ENCODE measurements at places on chromosomes 4 and X.

- DNase-seq = no peak
These were observed 326.3 kb upstream of the ZCCHC13 start for GRCh38 chrX:73977542-73978169.

DNA sequence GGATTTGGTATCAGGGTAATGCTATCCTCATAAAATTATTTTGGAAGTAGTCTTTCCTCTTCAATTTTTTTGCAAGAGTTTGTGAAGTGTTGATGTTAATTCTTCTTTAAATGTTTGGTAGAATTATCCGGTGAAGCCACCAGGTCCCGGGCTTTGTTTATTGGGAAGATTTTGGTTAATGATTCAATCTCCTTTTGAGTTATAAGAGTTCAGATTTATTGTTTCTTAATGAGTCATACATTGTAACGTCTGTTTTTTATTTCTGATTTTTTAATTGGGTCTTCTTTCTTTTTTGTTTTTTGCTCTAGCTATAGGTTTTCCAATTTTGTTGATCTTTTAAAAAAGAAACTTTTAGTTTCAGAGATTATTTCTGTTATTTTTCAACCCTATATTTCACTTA, 412.3 kb downstream of the PDGFC start:
- DNase-seq = no peak

- DNase-seq = no peak
These were observed 75.0 kb upstream of the TMPRSS11A start for GRCh38 chr4:68038272-68038671.

GRCh38 chr4:171348090-171348489, 465.1 kb upstream of the GALNTL6 start:
- no peak for DNase-seq

DNA sequence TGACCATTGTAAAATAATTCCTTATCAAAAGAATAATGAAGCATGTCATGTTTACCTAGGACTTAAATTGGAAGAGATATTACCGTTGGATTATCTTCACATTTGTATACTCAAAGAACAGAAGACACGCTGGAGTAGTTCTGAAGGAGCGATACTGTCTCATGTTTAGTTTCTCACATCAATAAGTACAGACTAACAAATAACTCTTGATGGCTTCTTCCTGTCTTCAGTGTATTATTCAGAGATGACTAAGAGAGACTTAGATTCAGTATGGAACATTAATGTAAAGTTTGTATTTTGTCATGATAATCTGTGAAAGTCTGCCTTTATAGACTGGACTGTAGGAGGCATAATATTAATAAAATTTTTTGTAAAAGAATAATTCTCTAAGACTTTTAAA, 72.7 kb downstream of the SPRY1 start:
- no peak for DNase-seq

GRCh38 chrX:11899091-11899490, 141.1 kb downstream of the MSL3 start:
- no peak for DNase-seq

- DNase-seq = no peak
These were observed 56.4 kb upstream of the SPOCK3 start for GRCh38 chr4:167290678-167291077.

DNA sequence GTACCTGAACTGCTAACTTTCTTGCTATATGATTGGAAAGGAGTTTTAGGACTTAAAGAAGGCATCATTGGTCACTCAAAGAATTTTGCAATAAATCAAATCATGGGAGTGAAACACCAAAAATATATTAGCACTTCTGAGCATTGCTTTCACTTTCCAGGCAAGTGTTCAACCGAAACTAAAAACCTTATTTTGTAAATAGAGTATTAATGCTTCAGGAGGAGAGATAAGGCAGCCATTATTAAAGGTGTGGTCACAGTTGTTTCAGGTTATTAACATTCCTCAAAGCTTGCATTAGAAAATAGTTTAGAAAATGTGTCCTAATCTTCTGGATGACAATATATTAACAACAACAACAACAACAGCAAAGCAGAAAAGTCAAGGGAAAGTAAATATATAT, 92.3 kb upstream of the TLL1 start:
- DNase-seq = no peak

DNA sequence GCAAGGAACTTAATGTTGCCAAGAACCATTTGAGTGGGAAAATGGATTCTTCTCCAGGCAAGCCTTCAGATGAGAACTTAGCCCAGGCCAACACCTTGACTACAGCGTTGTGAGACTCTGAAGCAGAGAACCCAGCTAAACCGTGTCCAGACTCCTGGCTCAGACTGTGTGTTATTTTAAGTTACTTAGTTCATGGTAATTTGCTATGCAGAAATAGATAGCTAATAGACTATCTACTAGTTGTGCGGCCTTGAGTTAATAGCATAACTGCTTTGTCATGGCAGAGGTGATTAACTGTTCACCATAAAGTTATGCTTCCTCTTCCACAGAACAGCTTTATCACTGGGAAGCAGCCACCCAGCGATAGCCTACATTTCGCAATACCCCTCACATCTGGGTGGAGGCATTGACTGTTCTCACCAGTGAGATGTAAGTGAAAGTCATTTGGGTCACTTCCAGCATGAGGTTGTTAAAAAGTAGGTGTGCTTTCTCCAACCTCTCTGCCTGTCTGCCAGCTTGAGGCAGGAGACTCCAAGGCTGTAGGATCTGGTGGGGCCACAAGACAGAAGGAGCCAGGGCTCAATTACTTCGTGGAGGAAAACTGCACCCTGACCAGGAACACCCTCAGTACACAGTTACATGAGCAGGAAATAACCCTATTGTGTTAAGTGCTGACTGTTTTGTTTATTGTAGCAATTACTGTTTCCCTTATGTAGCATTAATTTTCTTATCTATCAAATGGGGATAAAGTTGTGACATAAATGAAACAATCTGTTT, 94.2 kb downstream of the GPAT3 start:
- no peak for DNase-seq

GRCh38 chr4:15771216-15772058, 6.7 kb upstream of the CD38 start:
- no peak for DNase-seq

DNA sequence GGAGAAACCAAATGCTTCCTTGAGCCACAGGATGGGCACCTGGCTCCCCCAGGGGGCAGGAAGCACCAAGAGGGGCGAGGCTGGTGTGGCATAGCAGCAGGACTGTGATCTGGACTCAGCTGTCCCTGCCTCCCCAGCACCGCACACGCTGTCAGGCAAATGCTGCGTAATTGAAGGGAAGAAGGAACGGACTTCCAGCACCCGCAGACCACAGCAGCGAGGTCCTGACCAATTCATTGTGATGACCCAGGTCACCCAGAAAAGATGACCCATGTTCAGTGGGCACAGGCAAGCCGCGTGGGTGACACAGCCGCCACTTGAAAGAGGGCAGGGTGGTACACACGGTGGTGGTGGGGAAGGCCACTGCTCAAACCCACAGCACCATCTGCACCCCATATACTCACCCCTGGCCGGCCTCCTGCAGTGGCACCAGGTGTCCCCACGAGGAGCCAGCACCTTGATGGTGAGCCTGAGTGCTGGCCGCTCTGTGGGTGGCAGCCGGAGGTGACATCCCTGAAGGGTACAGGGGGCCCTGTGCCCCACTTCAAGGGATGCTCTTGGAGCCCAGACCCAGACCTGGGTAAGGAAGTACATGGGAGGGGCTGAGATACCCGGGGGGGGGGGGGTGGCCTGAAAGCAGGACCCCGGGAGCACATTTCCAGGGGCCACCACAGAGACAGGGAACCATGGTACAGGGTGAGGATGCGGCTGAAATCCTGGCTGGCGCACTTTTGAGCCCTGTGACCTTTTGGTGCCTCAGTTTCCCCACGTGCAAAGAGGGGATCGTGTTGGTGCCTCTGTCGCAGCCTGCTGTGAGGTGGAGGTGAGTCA, 11.5 kb downstream of the NAT8L start:
- DNase-seq = no peak
